Right renal cortex interstitium (tissue), 3 donors: ENCODE measurements at places on chromosomes 13 and 19. TPM values are rescaled to one million over a fixed set of nuclear protein-coding genes. Genes with fewer than 3 reads are reported as not detected.

DNA sequence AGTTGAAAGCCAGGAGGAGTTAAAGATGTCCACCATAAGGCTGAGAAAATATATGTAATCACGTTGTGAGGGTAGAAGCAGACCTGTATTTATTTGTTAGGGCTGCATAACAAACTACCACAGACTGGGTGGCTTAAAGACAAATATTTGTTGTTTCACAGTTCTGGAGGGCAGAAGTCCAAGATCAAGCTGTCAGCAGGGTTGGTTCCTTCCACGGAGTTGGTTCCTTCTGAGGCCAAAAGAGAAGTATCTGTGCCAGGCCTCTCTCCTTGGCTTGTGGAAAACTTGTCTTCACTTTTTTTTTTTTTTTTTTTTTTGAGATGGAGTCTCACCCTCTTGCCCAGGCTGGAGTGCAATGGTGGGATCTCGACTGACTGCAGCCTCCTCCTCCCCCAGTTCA, 73.7 kb upstream of the SLAIN1 start:
- DNase-seq = no peak

DNA sequence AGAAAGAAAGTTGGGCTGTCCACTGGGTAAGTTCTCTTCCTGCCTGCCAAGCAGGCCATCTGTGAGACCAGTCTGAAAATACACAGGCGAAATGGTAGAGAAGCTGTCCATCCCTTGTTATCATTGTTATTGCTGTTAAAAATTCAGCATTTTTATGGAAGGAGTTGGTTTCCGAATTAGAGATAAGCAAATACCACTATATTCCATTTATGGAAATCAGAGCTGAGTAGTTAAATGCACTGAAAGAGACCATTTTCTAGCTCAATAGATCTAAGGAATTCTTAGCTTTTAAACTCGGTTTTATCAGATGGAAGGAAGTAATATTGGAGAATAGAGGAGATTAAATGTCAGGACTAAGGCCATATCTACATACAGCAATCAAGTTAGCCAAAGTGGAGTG, 40.7 kb downstream of the MZT1 start:
- no peak for DNase-seq

Gene HIPK4
- polyA plus RNA-seq = 0.16 TPM

GRCh38 chr19:35357867-35358573, at the start of gene FFAR3:
Gene FFAR3, plus strand, starts transcription at chr19:35358460. Its CDS starts 431 bp downstream, at chr19:35358891.
- DNase-seq = no peak

Gene ZIC2
- 0.14 TPM for polyA plus RNA-seq

GRCh38 chr13:96783511-96783910, 210.8 kb downstream of the OXGR1 start:
- no peak for DNase-seq

DNA sequence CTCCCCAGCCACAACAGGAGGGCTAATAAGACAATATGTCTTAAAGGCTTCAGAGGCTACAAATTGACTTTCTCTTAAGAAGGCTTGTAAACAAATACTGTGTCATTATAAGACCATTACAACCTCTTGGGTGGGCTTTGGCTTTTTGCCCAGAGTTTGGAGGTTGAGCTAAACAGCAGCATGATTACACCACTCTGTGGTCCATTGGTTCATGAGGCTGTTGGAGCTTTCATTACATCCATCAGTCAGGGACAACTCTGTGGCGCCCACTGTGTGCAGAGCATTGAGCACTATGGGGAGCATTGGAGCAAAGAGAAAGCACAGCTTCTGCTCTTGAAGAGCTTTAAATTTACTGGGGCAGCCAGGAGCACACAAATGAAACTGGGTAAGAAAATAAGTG, 75.9 kb downstream of the TNFSF11 start:
- no peak for DNase-seq

Gene CEACAM8
- not detected for polyA plus RNA-seq
